ENCODE measurements at places on chromosomes 2 and 18. TPM values are rescaled to one million over a fixed set of nuclear protein-coding genes. Genes with fewer than 3 reads are reported as not detected.

The GPR45 gene
- total RNA-seq, result not detected

The GAL3ST2 gene
- 0.15 TPM for total RNA-seq

The SCG2 gene
- total RNA-seq, result 1.4 TPM

The INHA gene
- total RNA-seq, result 0.42 TPM

The PTCD3 gene
- total RNA-seq, result 71.8 TPM

The MSH6 gene
- 93.4 TPM for total RNA-seq

The RASGRP3 gene
- 0.81 TPM for total RNA-seq

The PRKAG3 gene
- not detected for total RNA-seq

The NAT8 gene
- not detected for total RNA-seq

The POTEI gene
- not detected for total RNA-seq

The NEU2 gene
- total RNA-seq, result not detected

The SERPINB8 gene
- 10.7 TPM for total RNA-seq

The MEP1B gene
- total RNA-seq, result 0.05 TPM

The RPL37A gene
- total RNA-seq, result 3,930 TPM

The LRRTM1 gene
- total RNA-seq, result not detected

The CKAP2L gene
- 12.4 TPM for total RNA-seq

The HOXD13 gene
- 0.19 TPM for total RNA-seq

The MYO5B gene
- 8.7 TPM for total RNA-seq

The ABCB11 gene
- total RNA-seq, result 0.06 TPM

The HOXD8 gene
- total RNA-seq, result 5.3 TPM

The DTNA gene
- total RNA-seq, result 0.14 TPM

The EPC2 gene
- 11.1 TPM for total RNA-seq

The DSC1 gene
- total RNA-seq, result not detected

The APLF gene
- 0.58 TPM for total RNA-seq

The SCYGR8 gene
- total RNA-seq, result not detected

The MROH2A gene
- total RNA-seq, result 0.22 TPM

The ERFE gene
- 7.4 TPM for total RNA-seq

The DUSP19 gene
- 1.0 TPM for total RNA-seq

The CHRNA1 gene
- total RNA-seq, result not detected

The ATF2 gene
- total RNA-seq, result 16.8 TPM

The DCAF17 gene
- total RNA-seq, result 11.8 TPM

The CFAP65 gene
- total RNA-seq, result 0.22 TPM

The BMP10 gene
- total RNA-seq, result not detected

The ACAA2 gene
- total RNA-seq, result 51.6 TPM

The SCYGR4 gene
- total RNA-seq, result not detected

The CRYGD gene
- total RNA-seq, result not detected

The MC2R gene
- not detected for total RNA-seq
